ENCODE measurements at places on chromosomes 6 and 20.

- DNase-seq, result no peak
Observed at GRCh38 chr20:36305602-36306551, at the start of gene DLGAP4. Gene DLGAP4 (plus strand): TSS chr20:36306339. CDS start chr20:36431718, 125,379 bp downstream.

GRCh38 chr6:39411465-39411864 lies 89.0 kb upstream of the KCNK16 start:
- DNase-seq, result no peak

- no peak for DNase-seq
Observed at GRCh38 chr6:156359912-156360311, 417.3 kb upstream of the ARID1B start.

GRCh38 chr6:39933669-39934130 lies 562 bp downstream of the MOCS1 start:
- no peak for DNase-seq

DNA sequence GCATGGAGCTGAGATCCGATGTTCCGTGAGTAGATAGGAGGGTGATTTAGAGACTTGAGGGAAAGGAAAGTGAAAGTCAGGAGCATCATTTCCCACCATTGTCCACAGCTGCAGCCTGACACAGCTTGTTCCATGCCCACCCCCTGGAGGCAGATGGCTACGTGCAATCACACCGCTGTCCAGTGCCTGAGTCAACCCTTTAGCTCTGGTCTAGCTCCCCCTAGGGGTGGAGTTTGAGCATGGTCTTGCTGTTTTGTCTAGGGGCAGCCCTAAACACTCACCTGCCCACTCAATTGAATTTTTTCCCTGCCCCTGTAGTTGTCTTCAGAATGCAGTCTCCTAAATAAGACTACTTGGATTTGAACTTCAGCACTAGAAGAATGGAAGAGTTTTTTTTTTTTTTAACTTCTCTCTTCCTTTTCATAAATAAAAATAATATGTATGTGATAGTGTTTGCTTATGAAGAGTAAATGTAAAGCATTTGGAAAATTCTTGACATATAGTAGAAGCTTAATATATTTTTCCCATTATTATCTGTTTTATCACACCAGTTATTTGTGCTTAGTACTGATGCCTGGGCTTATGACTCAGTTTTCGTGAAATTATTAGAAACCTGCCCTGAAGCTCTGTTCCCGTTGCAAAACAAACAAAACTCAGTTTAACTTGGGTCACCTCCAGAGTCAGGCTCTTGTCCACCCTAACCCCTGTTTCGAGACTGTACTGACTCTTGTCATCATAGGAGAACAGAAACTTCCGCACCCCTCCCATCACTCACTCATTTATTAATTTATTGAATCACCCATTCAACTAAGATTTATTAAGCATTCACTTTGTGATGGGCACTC lies 814.8 kb downstream of the MAFB start:
- no peak for DNase-seq

- no peak for DNase-seq
Observed at GRCh38 chr20:37522260-37523011, 1.4 kb downstream of the NNAT start.

DNA sequence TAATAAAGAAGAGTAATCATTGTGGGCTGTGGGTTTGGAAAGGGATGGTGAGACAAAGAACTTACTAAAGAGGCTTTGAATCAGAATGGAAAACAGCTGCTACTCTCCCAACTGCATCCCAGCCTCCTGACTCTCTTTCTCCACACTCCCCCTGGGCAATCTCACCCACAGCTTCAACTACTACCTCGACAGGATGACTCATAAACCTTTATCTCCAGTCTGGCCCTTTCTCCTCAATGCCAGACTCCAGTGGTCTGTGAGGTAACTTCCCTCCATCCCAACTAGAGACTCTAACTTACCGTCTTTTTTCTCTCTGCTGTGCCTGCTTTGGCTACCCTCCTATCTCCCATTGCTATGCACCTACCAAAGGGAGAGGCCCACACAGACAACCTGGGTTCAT lies 135.3 kb upstream of the RREB1 start:
- no peak for DNase-seq

DNA sequence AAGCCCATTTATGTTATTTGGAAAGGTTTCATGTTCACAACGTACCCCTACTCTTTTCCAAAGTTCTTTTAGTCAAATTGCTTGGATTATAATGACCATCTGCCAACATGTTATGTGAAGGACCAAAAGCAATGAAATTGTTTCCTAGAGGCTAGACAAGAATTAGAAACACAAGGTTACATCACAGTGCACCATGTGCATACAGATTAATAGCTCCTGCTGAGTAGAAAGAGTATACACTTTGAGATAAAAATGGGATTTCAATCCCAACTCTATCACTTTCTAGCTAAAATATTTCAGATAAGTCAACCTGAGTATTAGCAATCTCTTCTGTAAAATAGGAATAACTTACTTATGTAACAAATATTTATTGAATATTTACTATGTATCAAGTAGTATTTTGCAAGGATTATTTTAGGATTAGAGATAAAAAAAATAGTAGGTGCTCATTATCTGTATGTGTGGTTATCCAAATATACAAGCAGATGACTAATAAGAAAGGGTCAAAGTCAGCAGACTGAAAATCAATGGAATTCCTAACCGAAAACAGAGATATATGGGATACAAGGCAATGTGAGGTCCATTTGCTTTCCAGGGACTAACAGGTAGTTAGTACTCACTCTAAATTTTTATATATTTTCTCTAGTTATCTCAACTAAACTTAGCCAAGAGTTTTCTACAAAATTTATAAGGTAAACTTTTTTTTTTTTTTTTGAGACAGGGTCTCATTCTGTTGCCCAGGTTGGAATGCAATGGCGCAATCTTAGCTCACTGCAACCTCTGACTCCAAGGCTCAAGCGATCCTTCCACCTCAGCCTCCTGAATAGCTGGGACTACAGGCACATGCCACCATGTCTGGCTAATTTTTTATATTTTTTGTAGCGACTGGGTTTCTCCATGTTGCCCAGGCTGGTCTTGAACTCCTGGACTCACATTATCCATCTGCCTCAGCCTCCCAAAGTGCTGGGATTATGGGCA lies 127.7 kb downstream of the PDSS2 start:
- no peak for DNase-seq

- DNase-seq, result no peak
Observed at GRCh38 chr6:21241231-21242130, 352.1 kb upstream of the SOX4 start.
